Activated naive CD4-positive, alpha-beta T cell treated with anti-CD3 and anti-CD28 coated beads, Interleukin-2, amount 50 U/mL, for 16 hours (primary cell): ENCODE measurements at places on chromosomes 6 and 20.

DNA sequence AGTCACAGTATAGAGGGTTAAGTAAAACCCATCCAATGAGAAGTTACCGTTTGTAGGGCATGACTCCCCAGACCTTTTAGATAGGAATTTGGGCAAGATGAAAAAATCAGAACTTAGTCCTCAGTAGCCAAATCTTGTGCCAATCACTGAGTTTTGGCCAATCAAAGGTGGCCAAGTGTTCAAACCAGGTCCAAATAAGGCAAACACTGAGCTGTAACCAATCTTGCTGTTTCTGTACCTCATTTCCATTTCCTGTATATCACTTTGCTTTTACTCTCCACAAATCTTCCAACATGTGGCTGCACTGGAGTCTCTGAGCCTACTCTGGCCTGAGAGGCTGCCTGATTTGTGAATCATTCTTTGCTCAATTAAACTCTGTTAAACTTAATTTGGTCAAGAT is 81.8 kb upstream of the GPR6 start:
- DNase-seq = no peak

GRCh38 chr6:17673543-17674254 is 33.0 kb downstream of the NUP153 start:
- DNase-seq = no peak

- no peak for DNase-seq
Observed at GRCh38 chr20:48766961-48767960, 60.5 kb downstream of the PREX1 start.

GRCh38 chr6:112437058-112437457 is 89.9 kb downstream of the RFPL4B start:
- no peak for DNase-seq

GRCh38 chr6:115319823-115320222 is 740.9 kb downstream of the FRK start:
- no peak for DNase-seq

DNA sequence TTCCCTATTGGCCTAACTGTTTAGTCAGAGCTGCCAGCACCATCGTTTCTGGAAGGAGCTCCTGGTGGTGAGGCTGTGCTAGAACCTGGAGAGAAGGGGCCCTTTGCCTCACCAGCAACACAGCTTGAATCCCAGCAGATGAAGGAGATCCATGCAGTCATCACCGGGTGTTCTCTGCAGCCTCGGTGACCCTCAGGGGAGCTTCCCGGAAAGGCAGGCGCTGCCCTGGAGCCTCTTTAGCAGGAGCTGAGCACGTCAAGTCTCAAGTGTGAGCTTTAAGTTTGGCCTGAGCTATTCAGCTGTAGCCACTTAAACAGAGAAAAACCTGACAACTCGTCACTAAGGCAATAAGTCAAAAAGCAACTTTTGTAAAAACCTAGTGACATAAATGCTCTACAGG is 181.2 kb upstream of the FOXQ1 start:
- DNase-seq = no peak

- no peak for DNase-seq
Observed at GRCh38 chr20:53792946-53793536, 199.4 kb upstream of the ZNF217 start.

- no peak for DNase-seq
Observed at GRCh38 chr20:21826976-21827375, 121.5 kb downstream of the PAX1 start.

- peak; percentile 67 for DNase-seq
Observed at GRCh38 chr6:159098636-159099106, 53.9 kb upstream of the TAGAP start.

DNA sequence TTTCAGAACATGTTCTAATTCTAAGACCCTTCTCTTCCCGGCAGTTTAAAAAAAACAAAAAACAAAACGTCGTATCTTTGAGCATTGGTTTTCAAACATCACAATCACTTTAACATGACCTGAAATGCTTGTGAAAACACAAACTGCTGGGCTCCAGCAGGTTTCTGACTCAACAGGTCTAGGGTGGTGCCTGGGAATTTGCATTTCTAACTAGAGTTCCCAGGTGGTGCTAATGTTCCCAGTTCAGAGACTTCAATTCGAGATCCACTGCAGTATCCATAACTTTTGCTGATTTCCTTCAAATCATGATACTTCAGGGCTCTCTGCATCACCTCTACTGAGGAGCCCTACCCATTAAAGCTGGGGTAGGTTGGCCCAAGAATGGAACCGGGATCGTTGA is 850 bp upstream of the SMPDL3A start:
- DNase-seq = no peak

DNA sequence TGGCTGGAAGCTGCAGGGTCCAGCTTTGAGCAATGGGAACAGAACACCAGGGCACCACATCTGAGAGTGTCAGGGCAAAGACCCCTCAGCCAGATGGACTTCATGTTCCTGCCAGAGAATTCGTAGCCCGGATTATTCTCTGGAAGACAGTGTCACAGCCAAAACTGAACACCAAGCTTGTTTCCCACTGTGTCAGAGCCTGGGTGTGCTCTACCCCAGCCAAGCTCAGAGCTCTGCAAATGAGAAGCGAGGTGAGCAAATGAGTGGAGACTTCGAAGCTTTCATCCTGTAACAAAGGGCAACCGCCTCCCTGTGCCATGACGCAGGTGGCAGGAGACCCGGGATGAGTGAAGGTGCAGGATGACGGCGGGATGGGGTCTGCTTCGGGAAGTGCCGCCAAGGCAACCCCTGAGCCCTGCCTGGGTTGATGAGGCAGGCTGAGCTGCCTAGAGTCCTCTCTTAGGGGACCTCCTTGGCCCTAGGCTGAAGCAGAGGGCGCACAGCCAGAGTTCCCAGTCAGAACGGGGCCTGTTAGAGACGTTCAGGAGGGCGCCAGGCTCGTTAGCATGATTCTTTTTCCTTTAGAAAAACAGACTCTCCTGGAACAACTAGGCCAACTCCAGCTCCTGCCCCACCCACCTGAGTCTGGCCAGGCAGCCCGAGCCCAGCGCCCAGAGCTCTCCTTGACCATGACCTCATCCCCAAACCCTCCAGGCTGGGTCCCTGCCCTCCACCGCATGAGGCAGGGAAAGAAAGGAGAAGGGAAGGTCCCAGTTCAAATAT is 187.7 kb downstream of the SOD2 start:
- DNase-seq = no peak

GRCh38 chr6:84758486-84758885 is 5.9 kb downstream of the TBX18 start:
- DNase-seq = no peak

DNA sequence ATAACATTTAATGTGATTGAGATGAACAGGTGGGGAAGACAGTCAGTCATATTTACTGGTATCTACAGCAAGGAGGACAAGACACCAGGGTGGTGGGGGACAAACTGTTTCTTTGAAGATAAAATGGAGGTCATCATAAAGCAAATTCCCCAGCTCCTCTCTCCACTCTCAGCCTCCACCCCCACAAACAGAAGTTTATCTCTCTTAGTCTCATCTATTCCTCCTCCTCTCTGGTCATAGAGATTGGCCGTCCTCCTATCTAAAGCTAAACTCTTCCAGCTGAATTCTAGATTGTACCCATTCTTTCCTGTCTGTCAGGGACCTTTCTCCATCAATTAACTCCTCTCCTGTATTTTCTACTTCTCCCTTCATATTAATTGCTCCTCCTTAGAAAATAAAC is 71.1 kb downstream of the KIF6 start:
- no peak for DNase-seq

- DNase-seq = no peak
Observed at GRCh38 chr20:34084227-34084923, 27.7 kb downstream of the EIF2S2 start.

DNA sequence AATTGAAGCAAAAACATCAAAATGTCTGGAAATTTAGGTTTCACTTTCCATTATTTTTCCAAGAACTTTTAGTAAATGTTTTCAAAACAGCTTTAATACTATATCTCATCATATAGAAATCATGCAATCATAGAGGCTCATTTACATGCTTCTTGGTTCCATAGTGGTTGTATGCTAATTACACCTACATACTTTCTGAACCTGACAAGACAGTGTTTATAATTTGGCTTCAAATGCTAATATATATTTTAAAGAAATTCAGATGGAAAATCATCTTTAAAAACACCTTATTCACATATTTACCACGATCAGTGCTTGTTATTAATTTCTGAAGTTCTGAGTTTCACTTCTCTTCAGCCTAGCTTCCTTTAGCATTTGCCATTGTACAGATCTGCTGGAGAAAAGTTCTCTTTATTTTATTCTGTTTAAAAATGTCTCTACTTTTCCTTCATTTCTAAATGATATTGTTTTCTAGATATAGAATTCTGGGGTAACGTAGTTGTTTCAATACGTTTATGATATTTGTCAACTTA is 89.9 kb downstream of the PLCB1 start:
- no peak for DNase-seq

DNA sequence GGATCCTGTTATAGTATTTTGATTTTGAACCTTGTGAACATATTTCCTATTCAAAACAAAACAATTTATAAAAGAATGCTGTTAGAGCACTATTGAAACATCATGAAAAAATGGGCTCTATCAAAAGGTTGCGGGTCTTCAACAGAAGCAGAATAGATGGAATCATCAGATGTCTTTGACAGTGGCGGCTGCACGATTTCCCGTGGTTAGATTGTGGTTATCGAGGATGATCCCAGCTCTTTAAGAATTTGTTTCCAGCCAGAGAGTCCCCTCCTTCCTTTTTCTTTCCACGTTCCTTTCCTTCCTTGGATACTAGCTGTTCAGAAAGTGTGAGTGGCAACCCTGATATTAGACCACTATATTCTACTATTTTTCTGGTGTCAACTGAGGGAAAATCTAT is 163.4 kb downstream of the FARS2 start:
- DNase-seq = no peak

DNA sequence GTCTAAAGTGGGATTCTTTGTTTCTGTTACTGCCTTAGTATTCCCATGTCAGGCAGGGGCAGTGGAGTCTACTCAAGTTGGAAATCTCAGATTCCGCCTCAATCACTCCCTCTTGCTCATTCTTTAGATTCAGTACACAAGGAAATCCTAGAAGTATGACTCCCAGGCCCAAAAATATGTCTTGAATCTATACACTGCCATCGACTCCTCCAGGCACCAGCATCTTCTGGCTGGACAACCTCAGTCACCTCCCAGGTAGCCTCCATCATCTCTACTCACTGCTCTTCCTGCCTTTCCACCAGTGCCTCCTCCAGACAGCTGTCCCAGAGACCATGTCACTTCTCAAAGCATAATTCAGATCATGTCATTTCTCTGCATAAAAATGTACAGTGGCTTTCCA is 329.9 kb downstream of the CDC5L start:
- no peak for DNase-seq

DNA sequence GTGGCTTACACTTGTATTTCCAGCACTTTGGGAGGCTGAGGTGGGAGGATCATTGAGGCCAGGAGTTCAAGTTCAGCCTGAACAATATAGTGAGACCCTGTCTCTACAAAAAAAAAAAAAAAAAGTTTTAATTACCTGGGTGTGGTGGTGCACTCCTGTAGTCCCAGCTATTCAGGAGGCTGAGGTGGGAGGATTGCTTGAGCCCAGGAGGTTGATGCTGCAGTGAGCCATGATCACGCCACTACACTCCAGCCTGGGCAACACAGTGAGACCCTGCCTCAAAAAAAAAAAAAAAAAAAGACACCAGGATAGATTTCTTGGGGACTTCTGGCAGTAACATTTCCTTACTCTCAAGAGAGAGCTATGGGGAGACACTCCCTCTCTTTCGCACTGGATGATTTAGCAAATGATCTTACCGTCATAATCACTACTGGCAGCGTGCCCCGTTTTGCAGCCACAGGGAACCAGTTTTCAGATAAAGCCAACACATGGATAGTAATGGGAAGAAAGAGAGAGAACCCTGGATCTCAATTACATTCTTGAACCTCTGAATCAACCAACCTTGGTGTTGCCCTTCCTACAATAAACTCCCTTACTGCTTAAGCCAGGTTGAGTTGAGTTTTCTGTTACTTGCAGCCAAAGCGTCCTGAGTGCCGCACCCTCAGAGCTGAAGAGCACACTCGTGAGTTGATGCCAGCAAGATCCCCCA is 18.1 kb upstream of the PTPN1 start:
- DNase-seq = no peak

DNA sequence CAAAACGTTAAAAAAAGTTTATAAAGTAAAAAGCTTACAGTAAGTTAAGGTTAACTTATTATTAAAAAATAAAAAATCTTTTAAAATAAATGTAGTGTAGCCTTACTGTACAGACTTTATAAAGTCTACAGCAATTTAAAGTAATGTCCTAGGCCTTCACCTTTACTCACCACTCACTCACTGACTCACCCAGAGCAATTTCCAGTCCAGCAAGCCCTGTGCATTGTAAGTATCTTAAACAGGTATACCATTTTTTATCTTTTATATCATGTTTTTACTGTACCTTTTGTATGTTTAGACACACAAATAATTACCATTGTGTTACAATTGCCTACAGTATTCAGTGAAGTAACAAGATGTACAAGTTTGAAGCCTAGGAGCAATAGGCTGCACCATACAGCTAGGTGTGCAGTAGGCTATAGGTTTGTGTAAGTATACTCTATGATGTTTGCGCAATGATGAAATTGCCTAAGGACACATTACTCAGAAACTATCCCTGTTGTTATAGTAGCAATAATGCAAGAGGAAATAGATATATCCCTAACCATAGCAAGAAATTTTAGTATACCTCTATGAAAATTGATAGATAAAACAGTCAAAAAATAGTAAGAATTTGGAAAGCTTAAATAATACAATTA is 39.5 kb downstream of the FBXO5 start:
- DNase-seq = no peak

DNA sequence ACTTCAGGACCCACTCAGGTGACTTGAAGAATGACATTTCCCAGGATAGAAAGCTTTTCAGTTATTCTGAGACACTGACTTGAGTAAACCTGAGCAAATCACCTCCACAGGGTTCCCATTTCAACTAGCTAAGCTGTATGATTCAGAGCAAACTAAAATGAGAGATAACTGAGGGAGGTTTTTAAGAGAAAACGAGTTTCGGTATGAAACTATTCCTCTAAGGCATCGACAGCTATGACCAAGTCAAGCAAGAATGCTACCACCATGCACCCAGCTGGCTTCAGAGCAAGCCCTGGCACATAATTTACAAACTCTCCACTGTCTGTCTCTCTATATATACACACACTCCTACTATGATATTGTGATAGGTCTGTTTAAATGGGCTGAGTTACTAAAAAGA is 75.4 kb downstream of the PERP start:
- no peak for DNase-seq

GRCh38 chr6:135395136-135395535 is 102.4 kb downstream of the AHI1 start:
- no peak for DNase-seq
